WTC11 (cell line): ENCODE measurements at places on chromosomes 3 and 15. TPM values are rescaled to one million over a fixed set of nuclear protein-coding genes. Genes with fewer than 3 reads are reported as not detected.

- peaks cover 6% of the 10 kb centered on the region; the same call in 1 of the 2 replicates for H3K36me3 ChIP-seq
- H3K27me3 ChIP-seq, result no peaks in the 10 kb centered on the region
- no peak overlapping the region for H3K4me3 ChIP-seq
- no peak for DNase-seq
These were observed 2.1 kb downstream of the GHRL start for GRCh38 chr3:10290481-10291176.

GRCh38 chr3:44130249-44130648 lies 111.4 kb upstream of the TOPAZ1 start:
- no peaks in the 10 kb centered on the region for H3K36me3 ChIP-seq
- H3K27ac ChIP-seq, result no peak overlapping the region
- H3K27me3 ChIP-seq, result peaks cover 8% of the 10 kb centered on the region
- no peak overlapping the region for H3K4me3 ChIP-seq
- H3K4me1 ChIP-seq, result peaks cover 15% of the 10 kb centered on the region

GRCh38 chr3:43162230-43163084 lies 56.6 kb upstream of the POMGNT2 start:
- H3K4me1 ChIP-seq, result peaks cover 21% of the 10 kb centered on the region
- peaks cover 4% of the 10 kb centered on the region; the same call in 1 of the 2 replicates for H3K27me3 ChIP-seq
- H3K4me3 ChIP-seq, result no peak overlapping the region
- peak overlapping the region; percentile 70 for H3K27ac ChIP-seq
- H3K36me3 ChIP-seq, result peaks cover 8% of the 10 kb centered on the region

DNA sequence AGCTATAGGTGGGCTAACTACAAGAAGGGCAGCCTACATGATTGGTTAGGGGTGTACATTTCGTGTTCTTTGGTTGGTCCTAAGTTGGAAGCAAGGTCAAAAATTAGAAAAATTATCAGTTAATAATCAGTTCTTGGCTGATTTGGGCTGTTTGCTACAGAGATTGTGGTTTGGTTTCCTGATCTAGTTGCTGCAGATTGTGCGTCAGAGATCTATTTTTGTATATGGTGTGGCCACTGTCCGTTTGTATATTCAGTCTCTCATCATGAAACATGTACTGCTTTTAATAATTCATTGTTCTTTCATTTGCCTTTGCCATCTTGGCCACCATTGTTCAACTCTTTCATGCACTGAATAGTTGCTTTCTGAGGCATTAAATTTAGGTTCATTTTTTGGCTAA lies 80.9 kb downstream of the LRRC3B start:
- H3K27me3 ChIP-seq, result no peaks in the 10 kb centered on the region
- H3K4me1 ChIP-seq, result no peaks in the 10 kb centered on the region
- no peak overlapping the region for H3K27ac ChIP-seq
- H3K36me3 ChIP-seq, result no peaks in the 10 kb centered on the region
- H3K4me3 ChIP-seq, result no peak overlapping the region

DNA sequence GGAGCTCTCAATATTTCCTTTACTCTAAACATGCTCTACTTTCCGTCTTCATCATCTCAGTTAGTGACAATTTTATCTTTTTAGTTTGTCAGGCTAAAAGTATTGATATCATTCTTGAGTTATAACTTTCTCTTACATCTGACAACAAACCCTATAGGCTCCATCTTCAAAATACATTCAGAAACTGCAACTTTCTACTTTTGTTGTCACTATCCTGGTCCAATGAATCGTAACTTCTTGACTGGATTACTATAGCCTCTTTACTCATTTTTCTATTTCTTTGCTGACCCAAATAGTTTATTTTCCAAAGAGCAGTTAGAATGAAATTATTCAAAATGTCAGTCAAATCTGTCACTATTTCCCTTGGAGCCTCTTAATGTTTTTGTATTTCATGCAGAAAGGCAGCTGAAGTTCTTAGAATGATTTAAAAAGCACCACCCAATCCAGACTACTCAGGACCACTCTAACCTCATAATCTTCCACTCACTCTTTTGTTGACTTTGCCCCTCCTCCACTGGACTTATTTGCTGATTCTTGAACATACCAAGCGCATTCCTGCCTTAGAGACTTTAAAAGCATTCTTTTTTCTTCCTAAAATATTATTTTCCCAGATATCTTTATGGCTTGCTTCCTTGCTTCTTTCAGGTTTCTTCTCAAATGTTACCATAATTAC lies 119.9 kb upstream of the CBLB start:
- H3K27ac ChIP-seq, result no peak overlapping the region
- H3K4me1 ChIP-seq, result no peaks in the 10 kb centered on the region
- peaks cover 24% of the 10 kb centered on the region for H3K36me3 ChIP-seq
- H3K4me3 ChIP-seq, result no peak overlapping the region
- no peak for DNase-seq

OR5H2 gene
- not detected in 3 replicates for total RNA-seq

CCRL2 gene
- total RNA-seq, result not detected in 3 replicates

EPHA3 gene
- total RNA-seq, result 0.32 to 0.74 TPM (median 0.41 TPM) in 3 replicates

PDE8A gene
- total RNA-seq, result 10.2 to 13.9 TPM (median 12.7 TPM) in 3 replicates

TMEM108 gene
- 10.2 to 14.7 TPM (median 12.9 TPM) in 3 replicates for total RNA-seq

FSTL1 gene
- total RNA-seq, result 271 to 286 TPM (median 272 TPM) in 3 replicates

SEMA3B gene
- total RNA-seq, result 7.3 to 9.0 TPM (median 8.7 TPM) in 3 replicates
